ENCODE measurements at places on chromosomes 5 and 9.

DNA sequence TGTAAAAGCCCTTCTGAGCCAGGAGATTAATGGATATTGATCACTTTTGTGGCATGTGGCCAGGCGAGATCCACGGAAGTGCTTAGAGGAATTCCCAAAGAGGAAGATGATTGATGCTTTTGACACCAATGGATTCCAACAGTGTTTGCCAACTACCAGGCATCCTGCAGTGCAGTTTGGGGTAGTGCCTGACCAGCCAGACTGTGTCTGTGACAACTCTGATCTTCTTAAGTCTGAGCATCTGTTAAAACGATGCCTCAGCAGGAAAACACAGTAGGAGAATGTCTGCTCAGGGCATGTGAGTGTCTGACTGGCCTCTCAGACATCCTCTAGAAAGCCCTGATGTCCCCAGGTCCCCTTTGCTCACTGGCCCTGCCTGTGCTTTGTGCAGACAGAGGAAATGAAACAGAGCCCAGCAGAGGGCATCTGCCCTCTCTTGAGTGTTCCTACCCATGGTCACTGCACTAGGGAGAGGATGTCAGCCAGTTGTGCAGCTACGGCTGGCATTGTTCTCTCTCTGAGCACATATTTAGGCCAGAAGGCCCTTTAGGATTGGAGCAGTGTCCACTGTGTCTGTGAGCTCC is 57.0 kb downstream of the TRPC7 start:
- DNase-seq: no peak

DNA sequence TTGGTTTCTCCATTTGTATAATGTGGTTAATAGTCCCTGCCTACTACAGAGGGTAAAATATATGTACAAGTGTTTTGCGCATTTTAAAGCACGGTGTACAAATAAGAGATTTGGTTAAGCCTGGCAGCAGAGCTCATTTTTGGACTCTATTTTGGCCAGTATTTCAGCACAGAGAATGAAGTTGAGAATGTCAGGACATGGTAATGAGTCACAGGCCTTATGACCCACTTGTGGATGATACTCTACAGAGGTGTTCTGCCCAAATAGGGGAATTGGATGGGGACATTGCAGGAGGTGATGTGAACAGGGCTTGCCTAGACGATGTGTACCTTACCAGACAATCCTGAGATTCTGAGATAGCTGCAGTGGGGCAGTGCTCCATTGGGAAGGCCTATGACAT is 50.6 kb downstream of the MELK start:
- no peak for DNase-seq

- no peak for DNase-seq
Observed at GRCh38 chr5:72452515-72453245, 54.5 kb downstream of the ZNF366 start.

- no peak for DNase-seq
Observed at GRCh38 chr5:142508591-142508990, 177.3 kb downstream of the FGF1 start.

DNA sequence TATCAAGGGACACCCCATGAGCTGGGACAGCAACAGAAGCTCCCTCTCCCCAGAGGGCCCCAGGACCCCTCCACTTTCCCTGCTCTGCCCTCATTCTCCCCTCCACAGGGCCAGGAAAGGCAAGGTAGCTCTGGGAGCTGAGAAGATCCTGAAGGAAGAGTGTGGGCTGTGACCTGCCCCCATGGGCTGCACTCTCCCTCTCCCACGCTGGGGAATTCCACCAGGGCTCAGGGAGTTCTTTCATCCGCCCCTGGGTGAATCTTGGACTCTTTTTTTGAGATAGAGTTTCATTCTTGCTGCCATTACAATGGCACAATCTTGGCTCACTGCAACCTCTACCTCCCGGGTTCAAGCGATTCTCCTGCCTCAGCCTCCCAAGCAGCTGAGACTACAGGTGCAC is 73.8 kb downstream of the C9orf50 start:
- no peak for DNase-seq

DNA sequence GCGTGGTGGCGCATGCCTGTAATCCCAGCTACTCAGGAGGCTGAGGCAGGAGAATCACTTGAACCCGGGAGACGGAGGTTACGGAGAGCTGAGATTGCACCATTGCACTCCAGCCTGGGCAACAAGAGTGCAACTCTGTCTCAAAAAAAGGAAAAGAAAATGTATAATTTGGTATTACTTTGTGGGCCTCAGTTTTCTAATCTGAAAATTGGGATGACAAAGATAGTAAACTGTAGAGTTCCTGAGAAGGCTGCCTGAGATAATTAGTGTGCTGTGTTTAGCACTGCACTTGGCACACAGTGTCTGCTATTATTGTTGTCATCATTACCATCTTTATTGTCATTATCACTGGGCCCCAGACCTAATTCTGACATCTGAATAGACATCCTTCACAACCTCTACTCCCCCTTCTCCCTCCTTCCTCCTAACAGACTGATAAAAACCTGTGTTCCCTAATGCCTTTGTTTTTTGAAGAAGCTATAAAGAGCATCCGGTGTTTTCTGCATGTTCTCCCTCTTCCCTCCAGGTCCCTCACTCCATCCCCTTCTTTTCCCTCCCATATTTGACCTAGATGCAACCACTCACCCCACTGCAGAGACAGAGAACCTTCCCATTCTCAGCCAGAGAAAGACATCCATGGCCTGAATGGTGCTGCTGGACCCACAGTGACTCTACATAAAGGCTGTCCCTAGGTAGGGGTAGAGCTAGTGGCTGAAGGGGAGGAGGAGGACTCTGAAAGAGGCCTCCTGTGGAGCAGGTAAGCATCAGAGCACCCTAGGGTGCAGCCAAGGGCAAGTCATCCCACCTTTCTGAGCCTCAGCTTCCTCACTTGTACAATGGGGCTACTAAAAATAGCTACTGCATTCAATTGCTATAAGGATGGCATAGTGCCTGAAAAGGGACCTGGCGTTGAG is 15.7 kb upstream of the CYSTM1 start:
- no peak for DNase-seq

DNA sequence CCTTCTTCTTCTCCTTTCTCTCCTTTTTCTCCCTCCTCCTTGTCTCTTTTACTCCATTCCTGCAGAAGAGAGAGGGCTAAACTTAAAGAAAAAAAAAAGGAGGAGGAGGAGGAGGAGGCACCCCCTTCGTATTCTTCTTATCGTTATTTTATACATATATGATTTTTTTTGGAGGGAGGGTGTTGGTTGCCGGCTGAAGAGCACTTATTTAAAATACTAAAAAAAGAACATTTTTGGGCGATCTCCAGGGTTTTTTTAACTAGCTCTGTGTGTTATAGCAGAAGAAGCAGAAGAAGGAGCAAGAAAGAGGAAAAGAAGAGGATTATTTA is 381 bp downstream of the NR2F1 start:
- DNase-seq: no peak

DNA sequence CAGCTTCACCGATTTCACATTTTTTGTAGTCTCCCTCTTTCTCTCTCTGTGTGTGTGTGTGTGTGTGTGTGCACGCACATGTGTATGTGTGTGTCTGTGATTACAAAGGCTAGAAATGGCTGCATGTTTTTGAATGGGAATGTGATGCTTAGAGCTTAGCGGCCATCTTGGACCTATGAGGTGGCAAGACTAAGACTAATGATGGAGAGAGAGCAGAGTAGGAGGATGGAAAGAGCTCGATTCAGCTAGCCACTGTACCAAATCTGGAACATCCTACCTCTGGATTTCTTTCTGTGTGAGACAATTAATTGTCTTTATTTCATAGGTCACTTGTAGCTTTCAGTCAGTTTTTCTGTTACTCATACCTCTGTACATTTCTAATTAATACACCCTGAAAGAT is 205.1 kb downstream of the PCSK1 start:
- DNase-seq: no peak

- no peak for DNase-seq
Observed at GRCh38 chr9:90641884-90642487, 638 bp downstream of the DIRAS2 start.

DNA sequence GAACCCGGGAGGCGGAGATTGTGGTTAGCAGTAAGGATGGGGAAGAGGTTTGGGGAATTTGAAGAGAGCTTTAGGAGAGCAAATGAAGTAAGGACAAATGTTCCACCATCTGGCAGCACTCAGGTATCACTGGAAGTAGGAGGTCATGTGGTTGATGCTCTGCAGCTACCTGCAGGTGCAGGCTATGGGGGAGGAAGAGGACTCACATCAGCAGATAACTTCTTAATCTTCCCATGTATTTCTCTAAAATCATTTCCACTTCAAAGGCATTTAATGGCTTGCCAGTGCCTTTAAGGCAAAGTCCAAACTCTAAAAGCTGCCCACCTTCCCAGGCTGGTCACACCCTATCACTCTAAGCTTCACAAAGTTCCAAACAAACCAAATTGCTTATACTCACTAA is 8.1 kb upstream of the HAVCR1 start:
- no peak for DNase-seq

GRCh38 chr5:91382530-91383026 is 539 bp downstream of the ARRDC3 start:
- no peak for DNase-seq

- DNase-seq: no peak
Observed at GRCh38 chr5:85096421-85096820, 711.7 kb upstream of the EDIL3 start.

DNA sequence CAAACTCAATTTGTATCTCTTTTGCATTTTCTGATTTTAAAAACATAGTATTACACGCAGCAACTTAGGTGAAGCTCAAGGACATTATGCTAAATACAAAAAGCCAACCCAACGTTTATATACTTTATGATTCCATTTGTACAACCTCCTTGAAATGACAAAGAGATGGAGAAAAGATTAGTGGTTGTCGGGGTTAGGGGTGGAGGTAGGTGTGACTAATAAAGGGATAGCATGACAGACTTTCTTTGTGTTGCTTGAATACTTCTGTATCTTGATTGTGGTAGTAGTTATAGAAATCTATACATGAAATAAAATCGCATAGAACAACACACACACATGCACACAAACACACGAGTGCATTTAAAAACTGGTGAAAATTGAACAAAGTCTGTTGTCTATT is 42.5 kb upstream of the EFNA5 start:
- no peak for DNase-seq

- no peak for DNase-seq
Observed at GRCh38 chr9:71916834-71917534, 5.5 kb downstream of the C9orf85 start.

DNA sequence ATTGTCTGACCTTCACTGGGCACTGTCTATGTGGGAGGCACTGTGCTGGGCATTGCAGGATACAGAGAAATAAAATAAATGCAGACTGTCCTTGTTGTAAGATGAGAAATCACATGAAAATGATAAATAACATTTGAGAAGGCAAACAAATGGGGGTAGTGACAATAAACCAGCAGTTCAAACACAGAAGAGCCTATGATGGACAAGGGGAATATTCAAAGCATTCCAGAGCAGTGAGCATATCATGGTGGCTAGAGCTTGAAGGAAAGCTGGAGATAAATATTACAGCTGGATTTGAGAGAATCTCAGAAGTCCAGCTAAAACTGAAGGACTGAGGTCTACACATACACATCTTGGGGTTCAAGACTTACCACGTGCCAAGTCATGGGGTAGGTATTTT is 209.9 kb downstream of the ASTN2 start:
- no peak for DNase-seq

DNA sequence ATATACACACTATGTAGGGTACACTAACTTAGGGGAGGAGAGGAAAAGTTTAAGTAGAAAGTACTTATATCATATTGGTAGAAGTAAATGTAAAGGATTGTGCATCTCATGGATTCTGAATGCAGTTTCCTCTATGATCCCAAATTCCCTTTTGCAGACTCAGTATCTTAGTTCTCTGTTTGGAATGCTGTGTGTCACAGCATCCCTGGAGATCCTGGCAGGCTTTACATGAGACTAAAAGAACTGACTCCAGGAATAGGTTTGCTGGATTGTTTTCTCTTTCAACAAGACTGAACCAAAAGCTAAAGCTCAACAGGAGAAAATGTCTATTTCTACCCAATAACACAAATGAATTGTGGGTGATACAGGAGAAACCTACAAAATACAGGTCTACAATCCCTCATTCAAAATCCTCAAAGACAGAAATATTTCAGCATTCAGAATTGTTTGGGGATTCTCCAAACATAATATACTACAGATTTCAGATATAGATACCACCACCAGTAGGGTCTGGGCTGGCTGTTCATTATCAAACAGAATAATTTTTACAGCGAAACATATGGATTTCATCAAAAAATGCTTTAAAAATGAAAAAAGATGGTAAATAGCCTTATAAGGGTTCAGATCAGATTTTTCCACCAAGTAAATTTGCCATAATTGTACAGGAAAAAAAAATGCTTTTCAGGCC is 324.7 kb upstream of the GRAMD2B start:
- DNase-seq: no peak

DNA sequence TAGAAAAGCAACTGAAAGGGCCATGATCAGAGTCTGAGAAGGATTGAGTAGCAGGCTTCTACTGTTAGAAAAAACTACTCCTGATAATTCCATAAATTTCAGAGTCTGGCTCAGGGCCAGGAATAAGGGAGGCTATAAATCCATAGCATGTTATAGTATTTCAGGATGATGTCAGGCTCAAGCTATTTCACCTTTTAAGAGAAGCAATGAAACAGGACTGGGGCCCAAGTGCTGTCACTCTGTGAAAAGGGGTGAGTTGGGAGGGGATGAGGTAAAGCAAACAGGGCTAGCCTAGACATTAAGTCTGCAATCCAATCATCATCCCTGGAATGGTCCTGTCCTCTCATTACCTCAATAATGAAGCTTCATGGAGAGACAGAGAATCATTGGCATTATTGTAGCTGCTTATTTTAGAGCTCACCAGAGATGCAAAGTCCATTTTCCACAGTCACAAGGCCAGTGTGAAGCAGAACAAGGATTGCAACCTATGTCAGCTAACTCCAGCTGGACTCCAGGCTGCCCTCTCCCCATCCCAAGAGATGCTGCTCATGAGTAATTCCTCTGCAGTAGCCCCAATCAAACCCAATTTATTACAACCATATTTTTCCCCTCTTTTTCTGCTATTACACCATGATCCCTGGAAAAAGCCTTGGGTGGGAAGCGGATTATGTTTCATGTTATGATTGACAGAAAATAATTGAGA is 56.0 kb downstream of the PAPPA start:
- DNase-seq: no peak

- DNase-seq: no peak
Observed at GRCh38 chr5:149500922-149501582, 50.2 kb downstream of the CSNK1A1 start.

GRCh38 chr9:5629312-5630080 is 589 bp downstream of the RIC1 start:
- peak; percentile 16 for DNase-seq

- DNase-seq: no peak
Observed at GRCh38 chr5:167479779-167480178, 811.7 kb upstream of the WWC1 start.

All from stimulated activated CD4-positive, alpha-beta T cell treated with anti-CD3 and anti-CD28 coated beads, Interleukin-1b, Interleukin-23, amount 100 ng/mL, for 24 hours (primary cell).